ENCODE measurements at places on chromosomes 12 and 14.

GRCh38 chr12:38934078-38934584 is 28.7 kb upstream of the CPNE8 start:
- DNase-seq = no peak

GRCh38 chr14:94427016-94427613 is 25.5 kb downstream of the SERPINA11 start:
- no peak for DNase-seq

- DNase-seq = no peak
Observed at GRCh38 chr14:101889366-101889765, 75.0 kb upstream of the DYNC1H1 start.

- DNase-seq = peak; percentile 75
Observed at GRCh38 chr14:74257078-74257940, 18.1 kb downstream of the VSX2 start.

- no peak for DNase-seq
Observed at GRCh38 chr12:122226366-122227125, 694 bp upstream of the DIABLO start.

GRCh38 chr12:32395026-32395425 is 4.3 kb upstream of the FGD4 start:
- no peak for DNase-seq

DNA sequence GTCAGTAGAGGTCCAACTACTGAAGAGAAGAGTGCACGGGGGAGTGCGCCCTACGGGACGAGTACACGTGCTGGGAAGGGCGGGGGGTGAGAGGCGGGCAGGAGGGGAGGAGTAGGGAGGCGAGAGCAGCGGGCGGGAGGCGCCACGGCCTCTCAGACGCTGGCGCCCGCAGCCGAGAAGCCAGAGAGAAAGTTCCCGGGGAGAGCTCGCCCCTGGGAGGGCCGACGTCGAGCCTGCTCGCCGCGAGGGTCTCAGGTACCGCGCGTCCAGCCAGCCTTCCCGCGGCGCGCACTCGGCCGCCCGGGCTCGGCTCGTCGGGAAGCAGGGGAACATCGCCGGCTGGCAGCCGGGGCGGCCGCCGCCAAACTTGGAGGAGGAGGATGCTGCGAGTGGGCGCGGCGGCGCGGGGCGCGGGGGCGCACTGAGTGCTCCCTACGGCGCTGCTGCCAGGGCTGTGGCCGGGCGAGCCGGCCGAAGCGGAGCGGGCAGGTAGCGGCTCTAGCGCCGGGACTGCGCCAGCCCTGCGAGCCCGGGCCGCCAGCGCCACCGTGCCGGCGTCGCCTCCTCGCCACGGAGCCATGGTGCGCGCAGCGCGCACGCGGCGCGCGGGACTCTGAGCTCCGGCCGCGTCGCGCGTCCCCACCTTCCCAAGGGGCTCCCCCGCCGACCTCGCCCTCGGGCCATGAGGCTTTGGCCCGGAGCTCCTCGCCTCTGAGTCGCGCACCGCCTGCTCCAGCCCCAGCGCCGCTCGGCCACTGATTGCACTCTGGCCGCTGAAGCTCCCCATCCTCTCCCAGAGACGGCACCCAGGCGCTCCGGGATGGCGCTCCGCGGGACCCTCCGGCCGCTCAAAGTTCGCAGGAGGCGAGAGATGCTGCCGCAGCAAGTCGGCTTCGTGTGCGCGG is at the start of gene SLC24A4:
TSS of gene SLC24A4 (plus strand) at position 155 of the 905 bp plus-strand sequence. CDS start at position 821, 666 bp downstream.
- peak; percentile 18 for DNase-seq

- peak; percentile 66 for DNase-seq
Observed at GRCh38 chr14:76050797-76051392, 65.3 kb downstream of the IFT43 start.

- DNase-seq = no peak
Observed at GRCh38 chr12:46160981-46161690, 107.7 kb downstream of the SLC38A1 start.

DNA sequence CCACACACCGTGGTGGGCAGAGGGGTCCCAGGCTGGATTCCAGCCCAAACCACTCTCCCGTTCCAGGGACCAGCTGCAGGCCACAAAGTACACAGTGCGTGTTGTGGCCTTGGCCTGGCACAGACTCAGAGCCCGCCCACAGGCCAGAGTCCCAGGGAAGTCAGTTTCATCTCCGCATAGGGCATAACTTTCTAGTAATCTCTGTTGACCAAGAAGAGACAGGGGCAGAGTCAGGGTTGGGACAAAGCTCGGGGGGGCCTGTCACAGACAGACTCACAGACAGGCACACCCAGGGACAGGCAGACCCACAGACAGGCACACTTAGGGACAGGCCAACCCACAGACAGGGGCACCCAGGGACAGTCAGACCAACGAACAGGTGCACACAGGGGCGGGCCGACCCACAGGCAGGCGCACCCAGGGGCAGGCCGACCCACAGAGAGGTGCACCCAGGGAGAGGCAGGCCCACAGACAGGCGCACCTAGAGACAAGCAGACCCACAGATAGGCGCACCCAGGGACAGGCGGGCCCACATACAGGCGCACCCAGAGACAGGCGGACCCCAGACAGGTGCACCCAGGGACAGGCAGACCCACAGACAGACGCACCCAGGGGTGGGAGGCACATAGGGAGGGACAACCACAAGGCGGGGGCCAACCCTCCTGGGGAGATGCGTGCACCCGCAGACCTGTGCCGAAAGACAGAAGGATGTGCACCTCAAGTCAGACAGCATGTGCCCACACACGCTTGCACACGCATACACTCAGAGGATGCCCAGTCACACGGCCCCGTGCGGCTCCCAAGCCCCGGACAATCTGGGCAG is 323.3 kb upstream of the RTL1 start:
- DNase-seq = no peak

DNA sequence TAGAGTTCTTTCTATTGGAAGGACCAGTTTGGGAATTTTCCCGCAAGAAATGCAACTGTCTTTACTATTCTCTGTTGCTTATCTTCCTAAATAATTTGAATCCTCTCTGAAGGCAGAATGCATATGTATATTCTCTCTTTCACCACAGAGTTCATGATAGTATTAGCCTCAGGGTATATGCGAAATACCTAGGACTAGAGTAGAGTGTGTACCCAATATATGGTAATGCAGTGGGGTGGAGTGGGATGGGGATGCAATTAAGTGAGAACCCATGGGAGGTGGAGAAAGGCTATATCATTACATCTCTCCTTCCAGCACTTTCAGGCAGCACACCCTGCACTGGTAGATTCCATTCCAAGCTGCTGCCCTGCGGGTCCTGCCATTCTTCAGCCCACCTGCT is 207.3 kb downstream of the ANO2 start:
- no peak for DNase-seq

GRCh38 chr12:54173066-54173726 is 15.6 kb downstream of the SMUG1 start:
- DNase-seq = peak; percentile 49

DNA sequence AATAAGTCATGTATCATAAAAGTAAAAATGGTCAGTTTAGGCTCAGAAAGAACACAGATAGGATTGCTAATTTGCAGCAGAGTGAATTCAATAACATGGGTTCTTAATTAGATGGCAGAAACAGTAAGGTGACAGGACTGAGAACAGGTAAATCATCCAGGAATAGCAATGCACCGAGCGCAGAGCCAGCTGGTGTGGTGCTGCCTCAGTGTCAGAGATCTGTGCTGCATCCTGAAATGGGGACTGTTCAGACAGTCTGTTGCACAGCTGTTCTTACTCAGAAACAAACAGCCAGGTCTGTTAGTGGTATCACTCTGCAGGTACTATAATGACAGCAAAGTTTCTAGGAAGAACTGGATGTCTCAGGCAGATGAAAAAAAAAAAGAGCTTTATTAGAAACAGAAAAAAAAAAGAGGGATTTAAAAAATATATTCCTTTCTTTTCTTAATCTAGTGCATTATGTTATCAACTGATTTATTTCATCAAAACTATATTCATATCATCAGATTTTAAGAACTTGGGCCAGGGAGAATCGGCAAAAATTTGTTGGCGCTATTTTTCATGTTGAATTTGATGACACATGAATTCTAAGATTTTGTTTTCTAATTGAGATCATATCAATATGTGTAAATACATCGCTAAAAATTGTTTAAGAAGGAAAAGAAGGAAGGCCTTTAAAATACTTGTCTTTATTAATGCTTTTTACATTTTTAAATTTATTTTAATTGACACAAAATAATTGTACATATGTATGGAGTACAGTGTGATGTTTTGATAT is 501.8 kb downstream of the PRKD1 start:
- DNase-seq = no peak

- DNase-seq = no peak
Observed at GRCh38 chr14:51789114-51789513, 71.3 kb upstream of the GNG2 start.

- DNase-seq = no peak
Observed at GRCh38 chr12:65960820-65961189, 136.5 kb downstream of the HMGA2 start.

GRCh38 chr12:10075451-10075850 is 23.3 kb downstream of the CLEC1A start:
- no peak for DNase-seq

GRCh38 chr12:56188131-56188777 is 1.0 kb downstream of the SMARCC2 start:
- no peak for DNase-seq

- DNase-seq = no peak
Observed at GRCh38 chr12:20547816-20548575, 147.1 kb upstream of the SLCO1C1 start.

- DNase-seq = no peak
Observed at GRCh38 chr14:61128382-61129167, 147.5 kb downstream of the SLC38A6 start.

- no peak for DNase-seq
Observed at GRCh38 chr14:56587701-56588100, 8.1 kb downstream of the TMEM260 start.

GRCh38 chr12:104337030-104337558 is 33.6 kb downstream of the EID3 start:
- DNase-seq = no peak

GRCh38 chr12:78383414-78383813 is 481.2 kb upstream of the SYT1 start:
- no peak for DNase-seq

DNA sequence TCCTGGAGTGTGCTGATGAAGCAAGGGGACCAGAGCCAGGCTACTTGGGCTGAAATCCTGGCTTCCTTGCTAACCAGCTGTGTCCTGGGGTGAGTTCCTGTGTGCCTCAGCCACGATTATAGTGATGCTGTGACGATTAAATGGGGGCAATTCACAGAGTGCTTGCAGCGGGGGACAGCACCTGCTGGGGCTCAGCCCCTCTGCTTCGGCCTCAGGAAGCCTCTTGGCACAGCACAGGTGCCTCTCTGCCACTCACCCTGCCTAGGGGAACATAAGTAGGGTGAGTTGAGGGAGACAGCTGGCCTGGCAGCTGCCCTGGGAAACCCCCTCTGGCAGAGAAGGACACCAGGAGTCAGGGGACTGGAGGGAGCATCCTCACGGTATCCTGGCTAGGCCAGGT is 9.4 kb downstream of the KRT80 start:
- no peak for DNase-seq

DNA sequence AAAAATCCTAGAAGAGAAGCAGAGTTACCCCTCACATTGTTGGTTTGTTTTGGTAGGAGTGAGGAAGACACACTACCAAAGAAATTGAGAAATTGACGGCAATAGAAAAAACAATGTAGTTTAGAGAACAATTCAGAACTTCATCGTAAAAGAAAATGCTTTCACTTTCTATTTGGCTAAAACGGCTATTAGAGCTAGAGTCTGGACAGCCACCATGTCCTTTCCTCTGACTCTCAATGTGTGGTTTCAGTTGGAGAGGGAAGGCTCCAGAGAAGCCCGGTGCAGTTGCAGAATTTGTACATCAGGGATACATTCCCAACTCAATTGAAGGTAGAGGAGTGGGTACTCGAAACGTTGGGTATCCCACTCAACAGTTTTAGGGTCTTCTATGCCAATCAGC is 535.3 kb downstream of the GALC start:
- no peak for DNase-seq

DNA sequence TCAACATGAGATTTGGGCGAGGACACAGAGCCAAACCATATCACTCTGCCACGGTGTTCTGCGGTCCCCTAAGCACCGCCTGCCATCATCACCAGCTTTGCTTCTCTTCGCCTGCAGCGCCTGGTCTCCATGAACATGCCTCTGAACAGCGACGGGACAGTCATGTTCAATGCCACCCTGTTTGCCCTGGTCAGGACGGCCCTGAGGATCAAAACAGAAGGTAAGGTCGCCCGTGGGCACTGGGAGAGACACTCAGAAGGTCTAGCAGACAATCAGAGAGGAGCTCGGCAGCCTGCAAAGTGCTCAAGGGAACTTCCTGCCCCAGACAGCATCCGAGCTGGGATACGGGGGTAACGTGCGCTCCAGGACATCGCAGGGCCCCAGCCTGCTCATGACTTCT is 126.0 kb upstream of the FKBP4 start:
- no peak for DNase-seq

DNA sequence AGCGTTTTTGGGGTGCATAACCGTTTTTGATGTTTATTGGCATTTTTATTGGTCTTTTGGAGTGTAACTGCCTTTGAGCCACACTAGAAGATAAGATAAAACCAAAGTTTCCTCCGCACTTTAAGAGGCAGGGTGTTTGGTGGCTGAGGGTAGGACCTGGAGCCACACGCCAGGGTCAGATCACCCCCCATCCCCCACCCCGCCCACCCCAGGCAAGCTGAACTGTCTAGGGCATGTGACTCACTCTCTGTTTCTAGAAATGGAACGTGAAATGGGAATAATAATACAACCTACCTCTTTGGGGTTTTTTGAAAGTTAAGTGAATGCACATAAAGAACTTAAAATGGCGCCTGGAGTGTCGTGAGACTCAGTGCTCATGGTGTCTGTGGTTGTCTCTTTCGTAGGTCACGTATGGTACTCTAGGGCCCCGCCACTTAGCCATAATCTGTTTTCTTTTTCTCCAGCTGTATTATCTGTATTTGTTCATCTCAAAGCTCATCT is 56.0 kb downstream of the PPP2R5C start:
- DNase-seq = peak; percentile 61

GRCh38 chr14:21300892-21301291 is 21.0 kb downstream of the RPGRIP1 start:
- peak; percentile 42 for DNase-seq

DNA sequence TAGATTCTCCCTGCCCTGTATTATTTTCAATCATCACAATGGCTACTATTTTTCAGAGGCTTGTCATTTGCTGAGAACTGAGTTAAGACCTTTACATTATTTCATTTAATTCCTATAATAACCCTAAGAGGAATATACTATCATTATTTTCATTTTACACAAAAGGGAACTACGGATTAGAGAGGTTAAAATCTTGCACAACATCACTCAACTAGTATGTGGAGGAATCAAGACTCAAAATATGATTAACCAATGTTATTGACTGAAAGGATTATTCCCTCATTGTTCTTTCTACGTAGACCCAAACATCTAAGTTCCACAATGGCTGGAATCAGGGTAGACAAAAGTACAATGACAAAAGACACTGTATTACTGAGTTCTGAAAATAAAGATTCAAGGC is 45.0 kb downstream of the GPR65 start:
- no peak for DNase-seq

DNA sequence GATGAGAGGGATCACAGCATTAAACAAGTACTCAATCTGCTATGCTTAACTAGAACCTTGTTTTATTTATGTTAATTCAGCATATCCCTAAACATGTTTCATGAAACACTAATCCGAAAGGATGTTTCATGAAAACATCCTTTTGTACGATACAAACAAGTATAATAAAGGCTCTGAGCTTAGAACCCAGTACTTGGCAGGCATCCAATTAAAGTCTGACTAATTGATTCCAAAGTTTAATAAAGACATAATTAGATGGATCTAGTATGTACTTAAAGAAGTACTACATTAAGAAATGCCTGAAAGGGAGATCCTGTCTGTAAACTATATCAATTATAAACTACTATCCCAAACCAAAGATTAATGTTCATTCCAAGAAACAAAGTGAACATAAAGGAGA is 51.8 kb downstream of the SCAF11 start:
- DNase-seq = no peak

Measured in activated T-cell treated with anti-CD3 and anti-CD28 coated beads, Interleukin-2, amount 50 U/mL, for 72 hours (primary cell).